ENCODE measurements at places on chromosomes 7 and 10. TPM values are rescaled to one million over a fixed set of nuclear protein-coding genes. Genes with fewer than 3 reads are reported as not detected.
A peak's percentile ranks its signal among the peaks of the same experiment; 100 is the strongest.

The CDK14 gene
- 0.19 TPM for total RNA-seq

The SPDYE6 gene
- not detected for total RNA-seq

The EZH2 gene
- total RNA-seq = 25.4 TPM

The ARMC3 gene
- not detected for total RNA-seq

The RBP3 gene
- not detected for total RNA-seq

- DNase-seq = peak; percentile 95
Observed at GRCh38 chr7:4753598-4754432, 21.6 kb upstream of the AP5Z1 start.

DNA sequence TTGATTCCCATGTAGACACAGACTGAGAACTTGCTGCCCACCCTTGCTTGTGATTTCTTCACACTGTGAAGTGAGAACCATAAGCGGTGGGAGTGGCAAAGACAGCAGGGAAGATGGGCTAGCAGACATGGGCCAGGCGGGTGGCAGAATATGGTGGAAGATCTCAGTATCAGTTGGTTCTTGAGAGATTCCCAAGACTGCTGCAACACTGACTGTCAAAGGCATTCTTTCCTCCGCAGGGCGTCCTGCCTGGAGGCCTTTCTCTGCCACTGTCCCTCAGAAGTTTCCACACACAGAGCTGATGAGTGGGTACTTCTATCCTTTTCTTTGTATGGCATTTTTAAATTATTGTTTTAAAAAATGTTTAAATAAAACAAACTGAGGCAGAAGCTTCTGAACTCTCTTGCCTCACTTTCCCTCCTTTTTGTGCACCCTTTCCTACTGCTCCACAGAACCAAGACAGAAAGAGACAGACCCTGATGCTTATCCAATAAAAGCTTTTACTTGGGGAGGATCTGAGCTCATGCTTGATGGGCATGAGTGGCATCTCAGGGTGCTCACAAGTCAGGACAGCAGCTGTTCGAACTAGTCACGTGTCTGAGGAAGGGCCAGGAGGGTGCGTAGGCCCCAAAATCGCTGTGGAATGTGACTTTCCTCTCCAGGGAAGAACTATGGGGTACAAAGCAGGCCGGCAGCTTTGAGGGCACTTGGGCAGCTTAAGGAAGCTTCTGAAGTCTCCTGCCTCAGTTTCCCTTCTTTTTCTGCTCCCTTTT is 104.7 kb upstream of the PCGF5 start:
- no peak for DNase-seq

DNA sequence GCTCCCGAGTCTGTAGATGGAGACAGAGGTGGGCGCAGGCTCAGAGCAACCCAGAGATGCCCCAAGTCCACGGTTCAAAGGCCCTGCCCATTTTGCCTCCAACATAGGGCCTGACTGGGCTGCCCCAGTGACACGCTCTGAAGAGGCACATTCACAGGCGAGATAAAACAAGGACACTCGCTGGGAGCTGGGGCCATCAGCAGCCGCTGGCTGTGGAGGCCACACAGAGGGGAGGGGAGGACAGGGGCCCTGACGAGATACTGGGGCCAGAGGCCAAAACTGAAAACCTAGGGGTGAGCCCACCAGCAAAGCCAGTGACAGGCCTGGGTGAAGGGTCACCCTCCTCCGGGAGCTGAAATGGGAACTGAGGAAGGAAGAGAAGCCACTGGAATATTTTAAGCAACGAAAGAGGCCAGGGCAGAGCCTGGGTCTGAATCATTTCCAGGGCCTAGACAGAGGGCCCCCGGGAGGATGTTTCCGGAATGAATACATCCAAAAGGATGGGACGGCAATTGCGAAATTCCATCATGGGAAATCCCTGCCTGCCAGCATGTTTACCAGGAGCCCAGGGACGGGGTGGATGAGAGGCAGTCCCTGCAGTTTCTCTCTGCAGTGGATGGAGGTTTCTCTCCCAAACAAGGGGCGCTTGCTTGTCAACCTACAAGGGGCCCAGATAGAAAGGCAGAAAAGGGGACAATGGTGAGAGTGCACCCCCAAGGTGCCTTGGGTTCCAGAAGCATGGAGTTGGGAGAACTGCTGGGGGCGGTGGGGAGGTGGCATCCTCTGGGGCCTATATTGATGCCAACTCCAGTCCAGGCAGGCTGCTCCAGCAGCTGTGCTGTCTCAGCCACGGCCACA is 29.0 kb upstream of the HSPA12A start:
- no peak for DNase-seq

DNA sequence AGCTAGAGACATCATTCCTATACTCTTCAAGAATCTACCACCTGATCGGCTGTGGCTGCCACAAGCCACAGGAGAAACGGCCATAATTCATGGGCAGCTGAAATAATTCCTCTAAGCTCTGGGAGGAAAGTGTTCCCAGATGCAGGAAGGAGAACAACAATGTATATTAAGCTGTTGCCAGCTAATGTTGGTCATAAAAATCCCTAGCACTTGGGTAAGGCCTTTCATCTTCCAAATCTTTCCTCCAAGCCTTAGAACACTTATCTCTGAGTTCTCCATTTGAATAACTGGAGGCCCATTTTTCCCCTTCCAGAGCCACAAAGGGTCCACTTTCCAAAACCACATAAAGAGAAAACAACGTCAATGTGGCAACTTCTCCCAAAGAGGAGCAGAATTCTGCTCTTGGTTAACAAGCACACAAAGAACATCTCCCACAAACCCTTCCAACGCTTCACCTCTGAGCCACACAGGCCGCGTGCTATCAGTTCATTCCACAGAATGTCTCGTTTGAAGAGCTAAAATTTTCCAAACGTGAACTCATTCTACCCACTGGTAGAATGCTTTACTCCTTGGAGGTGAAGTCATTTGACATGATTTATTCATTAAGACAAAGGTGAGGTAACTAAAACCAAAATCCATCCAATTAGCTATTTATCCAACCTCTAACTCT is 11.2 kb downstream of the KCNMA1 start:
- no peak for DNase-seq

DNA sequence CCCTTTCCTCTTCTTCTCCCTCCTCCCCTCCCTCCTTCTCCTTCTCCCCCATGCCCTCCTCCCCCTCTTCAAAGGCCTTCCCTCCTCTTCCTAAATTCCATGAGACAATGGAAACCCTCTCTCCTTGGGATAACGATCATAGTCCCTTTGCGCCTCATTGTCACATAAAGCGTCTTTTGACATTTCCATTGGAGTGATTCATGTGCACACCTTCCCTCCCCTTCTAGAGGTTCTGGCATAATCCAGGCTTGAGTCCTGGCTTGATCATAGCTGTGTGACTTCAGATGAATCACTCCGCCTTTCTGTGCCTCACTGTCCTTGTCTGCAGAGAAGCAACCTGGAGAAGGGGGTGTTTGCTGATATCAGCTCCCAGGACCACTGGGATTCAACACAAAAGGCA is 204.2 kb downstream of the TNS3 start:
- no peak for DNase-seq

DNA sequence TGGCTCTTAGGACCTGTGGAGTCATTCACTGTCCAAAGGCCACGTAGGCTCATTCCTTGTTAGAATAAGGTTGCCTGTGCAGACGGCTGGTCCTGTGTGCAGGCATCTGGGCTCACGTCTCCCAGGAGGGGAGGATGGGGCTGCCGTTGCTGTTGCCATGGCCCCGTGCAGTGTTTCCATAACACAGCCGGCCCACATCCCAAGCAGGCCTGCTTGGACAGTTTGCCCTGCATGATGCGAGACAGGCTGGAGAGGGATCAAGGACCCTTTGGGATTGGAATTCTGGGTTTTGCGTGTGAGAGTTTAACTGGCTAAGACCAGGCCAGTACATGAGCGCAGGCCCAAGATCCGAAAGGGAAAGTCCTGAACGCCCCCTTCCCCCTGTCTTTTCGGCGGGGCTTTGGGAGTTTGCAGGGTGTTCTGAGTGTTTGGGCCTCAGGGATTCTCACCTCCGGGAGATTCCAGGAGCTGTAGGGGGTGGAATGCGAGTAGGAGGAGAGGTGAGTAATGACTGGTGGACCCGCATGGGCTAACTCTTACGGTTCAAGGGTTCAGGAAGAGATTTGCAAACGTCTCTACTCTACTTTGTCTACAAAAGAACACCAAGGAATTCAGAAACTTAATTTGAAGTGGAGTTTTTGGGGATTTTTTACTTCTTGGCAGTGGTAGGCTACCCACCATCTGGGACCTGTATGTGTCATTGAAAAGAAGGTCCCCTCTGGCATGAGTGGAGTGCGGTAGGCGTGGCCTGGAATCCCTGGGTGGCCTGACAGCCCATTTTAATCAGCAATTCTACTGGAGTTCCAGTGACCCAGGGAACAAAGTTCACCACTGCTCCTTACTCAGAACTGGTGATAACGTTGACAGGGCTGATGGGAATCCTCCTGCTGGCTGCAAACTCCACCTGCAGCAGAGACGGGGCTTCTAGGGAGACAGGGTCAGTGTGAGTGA is 125.4 kb downstream of the ITIH5 start:
- DNase-seq = no peak

GRCh38 chr7:42854571-42855118 is 57.2 kb downstream of the C7orf25 start:
- DNase-seq = no peak

DNA sequence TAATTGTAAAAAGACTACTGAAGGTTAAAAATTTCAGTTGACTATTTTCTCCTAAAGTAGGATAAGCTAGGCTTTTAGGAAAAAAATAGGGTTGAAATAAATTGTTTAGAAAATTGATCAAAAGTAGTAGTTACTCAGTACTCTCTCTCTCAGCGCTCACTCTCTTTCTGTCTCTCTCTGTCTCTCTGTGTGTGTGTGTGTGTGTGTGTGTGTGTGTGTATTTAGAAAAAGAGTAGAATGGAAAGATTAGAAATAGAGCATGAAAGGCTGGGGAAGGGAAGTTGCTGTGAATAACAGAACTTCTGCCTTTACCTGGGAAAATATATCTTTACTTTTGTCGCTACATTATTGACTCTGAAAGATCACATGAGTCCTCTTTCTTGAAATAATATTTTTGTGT is 20.6 kb downstream of the ADK start:
- DNase-seq = no peak

GRCh38 chr7:12861070-12861469 is 173.6 kb downstream of the ARL4A start:
- DNase-seq = no peak

GRCh38 chr7:128755075-128755818 is 16.1 kb downstream of the CALU start:
- no peak for DNase-seq

- no peak for DNase-seq
Observed at GRCh38 chr7:106260136-106260561, 24.6 kb downstream of the NAMPT start.

DNA sequence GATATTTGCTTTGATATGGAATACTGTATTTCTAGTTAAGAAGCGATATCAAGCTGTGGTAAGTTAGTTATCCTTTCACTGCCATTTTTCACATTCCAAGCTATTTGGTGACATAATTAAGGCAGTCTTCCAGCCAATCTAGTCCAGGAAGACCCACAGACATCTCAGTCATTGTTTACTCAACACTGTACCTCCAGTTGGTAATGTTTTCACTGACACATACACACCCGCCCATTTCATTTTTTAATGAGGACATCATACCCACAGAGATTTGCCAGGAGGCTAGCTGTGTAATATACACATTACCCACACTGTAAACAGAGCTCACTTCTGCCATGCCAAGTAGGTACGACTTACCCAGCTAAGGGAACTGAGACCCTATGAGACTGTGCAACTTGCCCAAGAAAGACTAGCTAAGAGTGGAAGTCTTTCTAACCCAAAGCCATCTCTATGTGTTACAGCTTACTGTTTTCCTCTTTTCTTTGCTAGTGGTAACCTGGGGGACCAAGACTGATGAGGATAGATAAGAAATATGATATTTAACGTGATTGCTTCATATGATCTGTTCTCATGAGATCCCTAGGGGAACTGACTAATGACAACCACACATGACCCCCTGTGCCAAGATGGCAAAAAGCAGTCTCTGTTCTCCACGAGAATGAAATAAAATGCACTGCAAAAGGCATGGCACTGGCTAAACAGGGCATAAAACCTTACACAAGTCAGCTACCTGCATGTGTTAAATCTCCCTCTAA is 179.0 kb downstream of the DGKI start:
- no peak for DNase-seq

DNA sequence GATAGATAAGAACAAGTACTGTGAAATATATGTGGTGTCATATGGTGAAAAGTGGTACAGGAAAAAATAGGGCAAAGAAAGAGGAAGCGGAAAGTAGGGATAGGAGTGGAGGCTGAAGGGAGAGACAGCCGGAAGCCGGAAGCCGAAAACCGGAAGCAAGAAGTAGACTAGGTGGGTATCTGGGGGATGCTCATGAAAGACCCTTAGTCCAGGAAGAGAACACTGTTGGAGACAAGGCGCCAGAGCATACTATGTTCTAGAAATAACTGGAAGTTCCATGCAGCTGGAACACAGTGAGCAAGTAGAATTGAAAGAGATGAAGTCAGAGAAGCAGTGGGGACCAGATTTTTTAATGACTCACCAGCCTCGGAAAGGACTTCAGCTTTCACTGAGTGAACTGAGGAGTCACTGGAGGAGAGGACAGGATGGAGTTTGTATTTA is 22.5 kb downstream of the ST8SIA6 start:
- DNase-seq = no peak

DNA sequence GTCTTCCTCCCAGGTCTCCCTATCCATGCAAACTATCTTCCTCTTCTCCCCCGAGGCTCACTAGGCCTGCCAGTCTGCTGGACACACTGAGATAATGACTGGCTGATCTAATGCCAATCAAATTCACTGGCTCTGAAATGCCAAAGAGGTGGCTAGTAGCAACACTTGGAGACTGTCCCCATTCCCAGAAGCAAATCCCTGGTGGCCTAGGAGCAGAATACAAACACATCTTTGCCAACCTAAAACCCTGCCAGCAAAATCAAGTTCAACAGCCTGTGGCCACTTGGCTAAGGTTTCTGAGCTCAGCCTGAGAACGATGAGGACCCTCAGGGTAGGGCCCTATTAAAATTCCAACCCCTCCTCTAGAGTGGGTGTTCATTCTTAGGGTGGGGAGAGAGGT is 46.6 kb downstream of the SH3PXD2A start:
- no peak for DNase-seq

- DNase-seq = no peak
Observed at GRCh38 chr7:2713370-2713769, 25.4 kb downstream of the AMZ1 start.

- peak; percentile 59 for DNase-seq
Observed at GRCh38 chr7:3673524-3673923, 372.5 kb downstream of the SDK1 start.
